BE2C (cell line): ENCODE measurements at places on chromosomes 16 and 17.

DNA sequence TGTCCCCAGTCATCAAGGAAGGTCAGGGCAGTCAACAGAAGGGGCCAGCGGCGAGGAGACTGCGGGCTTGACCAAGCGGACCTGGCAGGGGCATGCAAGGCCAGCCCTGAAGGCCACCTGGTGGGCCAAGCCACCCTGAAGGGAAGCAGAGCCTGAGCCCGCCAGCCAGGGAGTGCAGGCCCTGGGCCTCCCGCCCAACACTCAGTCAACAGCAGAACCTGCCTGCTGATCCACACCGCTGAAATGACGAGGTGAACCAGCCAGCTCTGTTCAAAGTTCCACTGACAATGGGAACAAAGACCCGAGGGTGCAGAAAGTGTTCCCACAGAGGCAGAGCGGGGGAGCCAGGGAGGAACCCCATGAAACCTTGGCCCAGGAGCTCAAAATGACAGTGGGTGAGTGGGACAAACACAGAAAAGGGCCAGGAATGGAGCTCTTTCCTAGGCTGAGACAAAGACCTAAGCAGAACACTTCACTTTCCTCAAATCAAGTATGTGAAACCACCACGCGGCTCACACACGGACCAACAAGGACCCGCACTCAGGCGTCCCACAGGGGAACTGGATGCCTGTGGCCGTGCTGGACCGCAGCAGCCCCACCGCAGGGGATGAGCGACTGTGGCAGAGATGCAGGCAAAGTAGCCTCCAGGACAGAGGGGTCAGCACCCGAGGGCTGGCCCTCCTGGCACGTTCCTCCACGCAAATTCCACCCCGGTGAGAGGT, 12.0 kb downstream of the AXIN1 start:
- DNase-seq: no peak

- no peak for DNase-seq
Observed at GRCh38 chr17:74243013-74243755, 29.8 kb downstream of the TTYH2 start.

GRCh38 chr17:46010597-46011186, 11.6 kb downstream of the STH start:
- DNase-seq: no peak

GRCh38 chr17:28763804-28764266, 20.0 kb downstream of the TRAF4 start:
- peak; percentile 62 for DNase-seq

DNA sequence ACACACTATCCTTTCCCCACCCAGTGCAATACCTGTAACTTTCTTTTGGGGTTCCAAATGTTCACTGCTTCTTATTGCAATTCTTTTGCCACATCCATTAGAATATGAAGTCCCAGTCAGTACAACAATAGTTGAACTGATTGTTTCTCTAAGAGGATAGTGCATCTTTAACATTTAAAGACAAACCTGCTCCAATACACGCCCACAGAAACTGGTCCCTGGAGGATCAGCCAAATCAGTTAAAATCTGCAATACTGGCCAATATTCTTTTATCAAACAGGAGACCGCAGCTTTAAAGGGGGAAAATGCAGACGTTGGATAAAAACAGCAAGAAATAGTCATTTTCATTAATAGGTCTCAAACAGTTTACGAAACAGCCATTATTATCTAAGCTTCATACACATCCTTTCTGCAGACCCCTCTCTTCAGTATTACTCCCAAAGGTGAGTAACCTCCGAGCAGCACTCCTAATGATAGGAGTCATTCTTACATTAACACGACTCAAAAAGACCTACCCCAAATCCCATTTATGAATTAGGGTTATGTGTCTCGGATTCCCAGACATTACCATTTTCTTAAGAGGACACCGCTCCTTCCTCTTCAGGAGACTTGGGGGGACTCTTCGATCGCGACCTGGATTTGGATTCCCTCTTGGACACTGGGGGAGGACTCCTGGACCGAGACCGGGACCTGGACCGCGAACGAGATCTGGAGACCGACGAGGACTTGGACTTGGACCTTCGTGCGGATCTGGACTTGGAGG, 1.4 kb downstream of the SRSF2 start:
- no peak for DNase-seq

DNA sequence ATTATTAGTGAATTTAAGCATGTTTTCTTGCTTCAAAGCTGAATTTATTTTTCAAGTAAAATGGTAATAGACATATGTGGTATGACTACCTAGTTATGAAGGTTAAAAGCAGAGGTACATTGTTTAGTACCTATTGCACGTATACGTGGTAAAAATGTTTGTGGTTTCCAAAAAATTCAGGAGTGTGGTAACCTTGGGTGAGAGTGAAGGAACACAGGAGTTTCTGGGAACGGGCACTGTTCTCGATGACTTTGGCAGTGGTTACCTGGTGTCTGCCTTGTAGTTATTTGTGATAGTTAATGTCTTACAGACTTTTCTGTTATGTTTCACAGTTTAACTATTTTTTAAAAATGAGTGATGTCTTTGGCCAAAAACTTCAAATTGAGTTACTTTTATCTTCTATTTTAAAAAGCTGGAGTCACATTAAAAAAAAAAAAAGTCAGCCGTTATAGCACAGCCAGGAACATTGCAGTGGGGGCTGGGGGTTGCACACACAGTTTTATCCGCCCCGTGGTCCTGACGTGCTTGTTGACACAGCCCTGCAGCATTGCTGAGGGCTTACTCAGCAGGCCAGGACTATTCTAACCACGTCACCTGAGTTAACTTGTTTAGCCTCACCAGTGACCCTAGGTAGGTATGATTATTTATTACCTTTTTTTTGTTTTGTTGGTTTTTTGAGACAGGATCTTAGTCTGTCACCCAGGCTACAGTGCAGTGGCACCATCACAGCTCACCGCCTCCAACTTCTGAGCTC, 10.9 kb downstream of the JPT2 start:
- DNase-seq: no peak

DNA sequence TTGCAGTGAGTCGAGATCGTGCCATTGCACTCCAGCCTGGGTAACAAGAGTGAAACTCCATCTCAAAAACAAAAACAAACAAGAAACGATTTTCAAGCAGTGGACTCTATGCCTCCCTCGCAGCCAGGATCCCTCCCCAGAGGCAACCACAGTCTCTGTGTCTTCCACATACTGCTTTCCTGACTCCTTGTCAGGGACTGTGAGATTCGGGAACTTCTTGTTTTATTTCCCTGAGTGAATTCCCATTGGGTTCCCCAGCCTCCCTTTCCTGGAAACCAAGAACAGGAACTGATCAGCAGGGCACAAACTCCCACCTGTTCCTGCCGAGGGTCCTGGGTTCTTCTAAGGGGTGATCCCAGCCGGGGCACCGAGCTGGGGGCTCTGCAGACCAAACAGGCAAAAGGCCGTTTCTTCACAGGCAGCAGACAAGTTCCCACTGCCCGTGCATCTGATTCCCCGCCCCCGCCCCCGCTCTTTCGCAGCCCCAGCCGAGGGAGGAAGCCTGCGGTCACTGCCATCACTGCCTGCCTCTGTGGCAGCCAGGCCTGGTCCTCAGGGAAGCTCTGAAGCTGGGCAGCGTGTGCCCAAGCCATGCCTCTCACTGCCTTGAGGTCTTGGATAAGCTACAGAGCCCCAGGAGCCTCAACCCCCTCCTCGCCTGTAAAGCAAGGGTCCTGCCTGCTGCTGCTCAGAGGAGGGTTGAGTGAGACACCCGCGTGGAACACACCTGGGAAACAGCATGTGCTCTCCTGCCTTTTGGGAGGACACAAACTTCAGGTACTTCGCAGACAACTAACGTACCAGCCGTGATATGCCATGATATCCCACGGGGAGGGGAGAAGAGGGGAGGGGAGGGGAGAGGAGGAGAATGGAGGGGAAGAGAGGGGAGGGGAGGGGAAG, 5.5 kb upstream of the PIEZO1 start:
- no peak for DNase-seq

DNA sequence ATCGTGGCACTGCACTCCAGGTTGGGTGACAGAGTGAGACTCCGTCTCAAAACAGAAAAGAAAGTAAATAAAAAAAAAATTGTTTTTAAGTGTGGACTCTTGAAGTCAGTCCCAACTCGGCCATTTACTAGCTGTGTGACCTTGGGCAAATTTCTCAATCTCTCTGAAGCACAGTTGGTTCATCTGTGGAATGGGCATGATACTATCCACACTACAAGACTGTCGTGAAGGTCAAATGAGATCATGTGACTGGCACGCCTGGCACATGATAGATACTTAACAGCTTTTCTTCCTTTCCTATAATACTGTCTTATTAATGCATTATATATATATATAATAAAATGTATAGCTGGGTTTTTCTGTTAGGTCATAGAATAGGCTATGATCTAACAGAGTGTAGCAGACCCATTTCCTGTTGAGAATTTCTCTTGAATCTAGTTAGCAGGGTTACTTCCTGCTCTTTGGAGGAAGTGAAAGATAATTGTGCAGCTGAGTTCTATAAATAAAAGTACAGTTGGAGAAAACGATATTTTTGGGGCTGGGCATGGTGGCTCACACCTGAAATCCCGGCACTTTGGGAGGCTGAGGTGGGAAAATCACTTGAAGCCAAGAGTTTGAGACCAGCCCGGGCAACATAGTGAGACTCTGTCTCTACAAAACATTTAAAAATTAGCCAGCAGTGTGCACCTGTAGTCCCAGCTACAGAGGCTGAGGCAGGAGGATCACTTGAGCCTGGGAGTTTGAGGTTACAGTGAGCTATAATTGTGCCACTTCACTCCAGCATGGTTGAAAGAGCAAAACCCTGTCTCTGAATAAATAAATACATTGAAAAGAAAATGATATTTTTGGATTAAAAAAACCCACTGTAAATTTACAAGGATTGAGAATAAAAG, 7.3 kb downstream of the MILR1 start:
- no peak for DNase-seq

DNA sequence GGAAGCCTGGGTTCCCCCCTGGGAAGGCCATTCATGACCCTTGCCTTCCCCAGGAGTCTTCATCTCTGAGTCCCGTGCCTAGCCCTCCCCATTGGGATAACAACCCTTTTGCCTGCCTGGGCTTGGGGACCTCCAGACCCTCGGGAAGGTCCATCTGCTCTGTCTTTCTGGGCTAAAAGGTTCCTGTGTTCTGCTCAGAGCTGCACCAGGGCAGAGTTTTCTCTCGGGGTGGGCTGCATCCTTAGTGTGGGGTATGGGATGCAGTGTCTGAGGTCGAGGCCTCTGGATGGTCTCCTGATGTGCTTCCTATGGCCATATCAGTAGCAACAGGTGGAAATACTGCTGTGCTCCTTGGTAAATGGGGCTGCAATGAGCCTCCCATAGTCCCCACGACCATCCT, 22.9 kb upstream of the PLLP start:
- no peak for DNase-seq

- no peak for DNase-seq
Observed at GRCh38 chr16:67451061-67451703, 20.3 kb downstream of the HSD11B2 start.

DNA sequence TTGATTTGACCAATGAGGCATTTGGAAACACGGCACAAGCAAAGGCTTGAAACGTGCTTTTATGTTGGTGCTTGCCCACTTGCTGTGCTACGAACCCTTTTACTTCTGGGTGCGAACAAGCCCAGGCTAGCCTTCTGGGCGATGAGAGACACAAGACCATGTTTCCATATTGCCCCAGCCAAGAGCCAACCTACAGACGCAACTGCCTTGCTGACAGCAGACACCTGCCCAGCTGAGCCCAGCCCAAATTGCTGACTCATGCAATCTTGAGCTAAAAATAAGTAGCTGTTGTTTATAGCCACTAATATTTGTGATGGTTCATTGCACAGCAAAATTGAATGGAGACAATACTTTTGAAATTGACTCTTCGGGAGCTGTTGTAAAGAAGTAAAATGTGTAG, 464.5 kb downstream of the WWOX start:
- DNase-seq: no peak

DNA sequence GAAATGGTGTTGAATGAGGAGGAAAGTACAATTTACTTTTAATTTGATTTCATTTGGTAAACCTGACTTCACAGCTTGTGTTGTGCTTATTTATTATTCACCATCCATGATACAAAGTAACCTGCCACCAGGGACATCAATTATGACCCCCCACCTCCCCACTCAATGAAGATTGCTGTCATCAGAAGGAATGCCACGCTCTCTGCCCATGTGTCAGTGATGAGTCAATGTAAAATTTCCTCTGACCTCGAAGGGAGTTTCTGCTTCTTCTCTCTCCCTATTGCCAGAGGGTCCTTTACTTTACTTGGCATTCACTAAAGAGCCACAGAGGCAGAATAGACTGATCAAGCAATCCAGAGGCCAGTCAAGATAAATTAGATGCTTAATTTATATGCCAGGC, 759.7 kb downstream of the CDH11 start:
- peak; percentile 23 for DNase-seq

- DNase-seq: no peak
Observed at GRCh38 chr16:81185416-81185815, 53.1 kb upstream of the BCO1 start.

DNA sequence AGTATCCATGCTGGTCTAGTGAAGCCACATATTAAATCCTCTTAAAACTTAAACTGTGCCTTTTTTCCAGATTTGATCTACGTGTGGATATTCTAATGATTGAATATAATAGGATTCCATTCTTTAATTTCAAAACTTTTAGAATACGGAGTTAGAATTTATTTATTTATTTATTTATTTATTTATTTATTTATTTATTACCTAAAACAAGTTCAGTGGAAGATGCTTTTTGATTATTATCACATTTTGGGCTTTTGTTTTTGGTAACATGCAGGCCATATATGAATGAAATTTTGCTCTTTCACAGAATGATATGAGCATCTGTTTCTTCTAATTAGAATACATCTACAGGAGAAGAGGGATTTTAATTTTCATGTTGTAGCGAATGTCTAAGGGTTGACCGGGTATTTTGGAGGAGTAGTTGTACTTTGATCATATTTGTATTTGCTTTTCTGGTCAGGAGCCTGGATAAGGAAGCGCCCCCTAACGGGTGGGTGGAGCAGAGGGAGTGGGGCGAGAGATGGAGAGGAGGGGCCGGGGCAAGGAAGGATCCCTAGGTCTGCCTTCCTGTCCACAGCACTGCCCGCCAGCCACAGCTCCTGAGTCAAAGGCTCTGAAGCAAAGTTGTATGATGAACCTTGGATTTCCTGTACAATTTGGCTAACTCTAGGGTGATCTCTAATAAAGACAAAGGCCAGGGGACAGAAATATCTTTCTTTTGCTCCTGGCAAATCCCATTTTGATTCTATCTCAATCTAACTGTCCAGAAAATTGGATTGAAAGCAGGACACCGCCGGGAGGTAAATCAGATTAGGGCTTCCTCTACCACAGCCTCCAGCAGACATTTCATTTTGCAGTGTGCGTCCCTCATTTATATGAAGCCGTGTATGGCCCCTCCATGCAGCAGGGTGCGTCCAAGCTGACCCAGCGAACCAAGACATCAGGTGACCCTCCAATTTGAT, 149.1 kb downstream of the PRKCA start:
- DNase-seq: peak; percentile 88

DNA sequence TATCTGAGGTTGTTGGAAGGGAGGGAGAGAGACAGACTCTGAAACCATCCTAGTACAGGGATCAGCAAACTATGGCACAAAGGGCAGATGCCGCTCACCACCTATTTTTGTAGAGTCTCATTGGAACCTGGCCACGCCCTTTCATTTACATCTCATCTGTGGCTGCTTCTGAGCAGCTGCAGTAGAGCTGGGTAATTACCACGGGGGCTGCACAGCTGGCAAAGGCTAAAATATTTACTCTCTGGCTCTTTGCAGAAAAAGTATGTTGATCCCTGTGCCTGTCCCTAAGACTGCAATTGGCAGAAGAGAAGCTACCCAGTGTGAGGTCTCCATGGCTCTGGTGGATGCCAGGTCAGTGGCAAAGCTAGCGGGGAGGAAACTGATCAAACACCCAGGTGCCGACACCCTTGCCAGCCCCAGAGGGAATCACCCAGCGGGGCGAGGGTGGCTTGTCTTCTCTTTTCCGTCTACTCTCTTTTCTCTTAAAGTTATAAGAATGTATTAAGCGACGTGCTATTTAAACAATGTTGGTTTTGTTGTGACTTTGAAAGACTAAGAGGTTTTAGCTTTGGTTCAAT, 14.0 kb downstream of the CEP295NL start:
- DNase-seq: no peak
